Thoracic aorta (tissue), 2 donors: ENCODE measurements at places on chromosomes 7 and 10. TPM values are rescaled to one million over a fixed set of nuclear protein-coding genes. Genes with fewer than 3 reads are reported as not detected.
A peak's percentile ranks its signal among the peaks of the same experiment; 100 is the strongest.

DNA sequence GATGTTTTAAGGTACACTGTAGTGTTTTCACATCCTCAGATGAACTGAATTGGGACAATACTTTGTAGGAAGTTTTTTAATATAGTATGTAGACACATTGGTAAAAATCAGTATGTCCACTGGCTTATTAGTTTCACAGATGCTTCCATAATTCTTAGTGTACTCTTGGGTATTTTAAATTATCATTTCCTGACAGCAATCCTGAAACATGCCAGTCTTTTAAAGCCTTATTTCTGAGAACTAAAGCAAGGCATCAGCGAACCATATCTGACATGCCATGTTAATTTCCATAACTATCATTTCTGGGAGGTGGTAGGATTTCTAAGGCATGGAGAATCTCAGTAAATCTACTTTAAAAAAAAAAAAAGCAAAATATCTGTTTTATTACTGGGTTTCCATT lies 266.4 kb downstream of the ADK start:
- H3K27me3 ChIP-seq, result no peaks in the 10 kb centered on the region
- no peak for DNase-seq
- no peaks in the 10 kb centered on the region for H3K36me3 ChIP-seq

GRCh38 chr7:125390981-125391380 lies 461.4 kb upstream of the POT1 start:
- H3K27ac ChIP-seq, result no peak overlapping the region
- H3K27me3 ChIP-seq, result no peaks in the 10 kb centered on the region
- no peak for DNase-seq
- no peaks in the 10 kb centered on the region for H3K36me3 ChIP-seq
- no peaks in the 10 kb centered on the region for H3K4me1 ChIP-seq
- no peak overlapping the region for H3K4me3 ChIP-seq

DNA sequence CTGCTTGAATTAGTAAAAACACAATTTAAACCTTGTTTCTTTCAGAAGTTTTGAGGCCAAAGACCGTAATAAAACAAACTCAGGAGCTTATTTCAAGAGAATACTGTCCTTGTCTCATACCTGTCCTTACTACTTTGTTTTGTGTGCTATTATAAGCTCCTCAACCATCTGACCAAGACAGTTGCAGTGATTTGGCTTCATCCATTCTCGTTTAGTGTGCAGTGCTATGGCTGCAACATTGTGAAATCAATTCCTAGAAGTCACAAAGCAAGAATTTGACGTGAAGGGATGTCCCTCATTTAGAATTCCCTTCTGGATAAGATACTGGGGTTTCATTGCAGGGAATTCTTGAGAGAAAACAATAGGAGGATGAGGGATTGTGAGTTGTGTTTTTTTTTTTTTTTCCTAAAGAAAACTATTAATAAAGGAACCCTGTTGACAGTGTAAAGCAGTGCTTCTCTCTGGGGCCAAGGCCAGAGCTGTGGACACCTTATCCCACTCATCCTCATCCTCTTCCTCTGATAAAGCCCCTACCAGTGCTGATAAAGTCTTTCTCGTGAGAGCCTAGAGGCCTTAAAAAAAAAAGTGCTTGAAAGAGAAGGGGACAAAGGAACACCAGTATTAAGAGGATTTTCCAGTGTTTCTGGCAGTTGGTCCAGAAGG lies at the start of gene OIT3:
OIT3 (plus strand) TSS at position 604 of the 663 bp plus-strand sequence. CDS start 60 bp downstream, outside the sequence.
- no peak within 1 kb of the TSS for H3K4me3 ChIP-seq
- H3K4me1 ChIP-seq, result no peaks in the 10 kb centered on the region
- H3K27me3 ChIP-seq, result no peaks in the 10 kb centered on the region
- no peak within 1 kb of the TSS for H3K27ac ChIP-seq

TFR2 gene
- 1.9 TPM for total RNA-seq

- no peak overlapping the region for H3K4me3 ChIP-seq
- H3K36me3 ChIP-seq, result no peaks in the 10 kb centered on the region
- H3K4me1 ChIP-seq, result peaks cover 19% of the 10 kb centered on the region
Observed at GRCh38 chr10:58943256-58943890, 233.1 kb upstream of the PHYHIPL start.

DNA sequence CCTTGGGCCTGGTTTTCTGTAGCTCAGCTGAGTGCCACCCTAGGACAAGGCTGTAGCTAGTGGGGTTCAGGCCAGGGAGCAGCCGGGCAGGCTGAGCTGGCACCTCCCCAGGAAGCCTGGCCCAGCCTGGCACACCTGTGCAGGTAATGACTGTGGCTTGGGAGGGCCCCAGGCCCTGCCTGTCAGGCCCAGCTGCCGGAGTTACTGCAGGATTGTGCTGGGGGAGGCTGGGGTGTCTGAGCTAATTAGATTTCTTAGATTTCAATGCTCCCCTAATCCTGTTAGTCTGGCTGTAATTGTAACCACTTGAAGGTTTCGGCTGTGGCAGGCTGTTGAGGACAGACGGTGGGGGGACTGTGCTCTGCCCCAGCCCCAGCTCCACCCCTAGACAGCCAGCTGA lies 6.0 kb downstream of the ZMIZ1 start:
- H3K4me3 ChIP-seq, result no peak overlapping the region
- DNase-seq, result no peak
- no peaks in the 10 kb centered on the region for H3K36me3 ChIP-seq
- no peaks in the 10 kb centered on the region for H3K27me3 ChIP-seq
- no peak overlapping the region for H3K27ac ChIP-seq

OR2A5 gene
- total RNA-seq, result not detected

DNA sequence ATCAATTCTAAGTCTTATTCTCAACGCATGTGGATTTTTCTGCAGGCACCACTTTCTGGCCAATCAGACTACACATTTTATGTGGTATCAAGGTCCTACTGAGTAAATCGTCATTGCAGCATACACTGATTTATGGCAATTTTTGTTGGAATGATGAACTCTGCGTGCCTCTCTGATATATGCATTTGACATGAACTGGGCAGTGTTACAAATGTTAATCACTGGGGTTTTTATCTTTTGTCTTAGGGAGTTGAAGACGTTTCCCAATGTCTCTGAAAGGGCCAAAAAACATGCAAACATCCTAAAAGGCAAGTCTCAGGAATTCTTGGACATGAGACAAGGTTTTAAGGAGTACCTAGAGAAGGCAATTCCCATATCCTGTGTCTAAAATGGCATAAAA lies 809.5 kb upstream of the CELF2 start:
- H3K27me3 ChIP-seq, result no peaks in the 10 kb centered on the region
- no peak for DNase-seq
- H3K36me3 ChIP-seq, result no peaks in the 10 kb centered on the region
- no peaks in the 10 kb centered on the region for H3K4me1 ChIP-seq
- H3K4me3 ChIP-seq, result no peak overlapping the region

GRCh38 chr7:33250421-33250871 lies 121.1 kb downstream of the BBS9 start:
- H3K36me3 ChIP-seq, result no peaks in the 10 kb centered on the region
- H3K4me3 ChIP-seq, result no peak overlapping the region
- H3K4me1 ChIP-seq, result peaks cover 16% of the 10 kb centered on the region
- no peak for DNase-seq

SYNPO2L gene
- not detected for total RNA-seq

PSAP gene
- 1,091 TPM for total RNA-seq

ZP3 gene
- total RNA-seq, result 1.6 TPM

GRCh38 chr10:112532189-112532588 lies 85.2 kb downstream of the VTI1A start:
- DNase-seq, result no peak
- H3K4me1 ChIP-seq, result no peaks in the 10 kb centered on the region
- H3K4me3 ChIP-seq, result peak overlapping the region; percentile 55
- H3K27me3 ChIP-seq, result no peaks in the 10 kb centered on the region
- H3K36me3 ChIP-seq, result no peaks in the 10 kb centered on the region

ADCYAP1R1 gene
- total RNA-seq, result 1.4 TPM

GRCh38 chr10:7159517-7159916 lies 251.3 kb downstream of the SFMBT2 start:
- no peaks in the 10 kb centered on the region for H3K27me3 ChIP-seq
- H3K27ac ChIP-seq, result no peak overlapping the region
- no peak for DNase-seq
- H3K36me3 ChIP-seq, result no peaks in the 10 kb centered on the region
- H3K4me1 ChIP-seq, result peaks cover 24% of the 10 kb centered on the region
- H3K4me3 ChIP-seq, result no peak overlapping the region

AFAP1L2 gene
- 13.3 TPM for total RNA-seq

FXYD4 gene
- total RNA-seq, result not detected

- no peak overlapping the region for H3K27ac ChIP-seq
- no peak overlapping the region for H3K4me3 ChIP-seq
- H3K4me1 ChIP-seq, result no peaks in the 10 kb centered on the region
- H3K27me3 ChIP-seq, result no peaks in the 10 kb centered on the region
- no peaks in the 10 kb centered on the region for H3K36me3 ChIP-seq
- DNase-seq, result no peak
Observed at GRCh38 chr7:11104578-11104977, 130.9 kb downstream of the PHF14 start.

DNA sequence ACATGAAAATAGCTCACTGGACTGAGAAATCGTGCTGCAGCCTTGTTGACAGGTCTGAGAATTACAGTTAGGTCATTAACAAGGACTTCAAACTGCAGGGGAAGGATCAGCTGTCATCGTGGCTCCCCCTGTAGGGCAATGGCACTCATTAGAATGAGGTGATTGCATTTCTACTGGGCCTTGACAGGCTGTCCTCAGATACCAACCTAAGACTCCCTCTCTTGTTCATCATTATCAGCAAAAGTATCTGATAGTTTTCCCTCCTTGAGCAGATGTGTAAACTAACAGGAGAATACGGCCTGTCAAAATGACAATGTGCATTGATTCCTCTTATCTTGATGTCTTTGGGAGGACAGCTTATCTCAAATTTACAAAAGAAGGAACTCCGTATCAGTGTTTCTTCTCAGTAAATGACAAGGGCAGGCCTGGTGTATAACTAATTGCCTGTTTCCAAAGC lies 648.5 kb upstream of the LRRN3 start:
- no peak for DNase-seq
- no peaks in the 10 kb centered on the region for H3K36me3 ChIP-seq
- no peaks in the 10 kb centered on the region for H3K27me3 ChIP-seq

GDF10 gene
- 2.5 TPM for total RNA-seq

LGI1 gene
- total RNA-seq, result not detected

GRCh38 chr10:60629332-60629731 lies 148.9 kb upstream of the CDK1 start:
- H3K4me3 ChIP-seq, result no peak overlapping the region
- H3K36me3 ChIP-seq, result no peaks in the 10 kb centered on the region
- H3K27me3 ChIP-seq, result no peaks in the 10 kb centered on the region
- no peak for DNase-seq
- no peaks in the 10 kb centered on the region for H3K4me1 ChIP-seq
- H3K27ac ChIP-seq, result no peak overlapping the region

DNA sequence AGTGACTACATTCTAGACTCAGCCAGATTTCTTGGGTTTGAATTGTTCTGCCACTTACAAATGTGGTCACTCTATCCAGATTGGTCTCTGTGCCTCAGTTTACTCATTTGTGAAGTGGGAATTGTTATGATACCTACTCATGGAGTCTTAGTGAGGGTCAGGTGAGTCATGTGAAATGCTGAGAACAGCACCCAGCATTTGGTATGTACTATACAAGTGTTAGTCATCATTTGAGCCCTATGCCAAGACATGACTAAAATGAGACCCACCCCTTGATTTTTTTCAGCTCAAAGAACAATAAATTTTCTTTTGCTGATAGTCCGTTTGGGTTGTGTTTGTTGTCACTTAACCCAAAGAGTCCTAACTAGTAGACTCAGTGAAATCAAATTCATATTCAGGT lies 92.8 kb downstream of the CHN2 start:
- no peak overlapping the region for H3K27ac ChIP-seq
- no peak for DNase-seq
- no peaks in the 10 kb centered on the region for H3K27me3 ChIP-seq
- no peaks in the 10 kb centered on the region for H3K4me1 ChIP-seq

DNA sequence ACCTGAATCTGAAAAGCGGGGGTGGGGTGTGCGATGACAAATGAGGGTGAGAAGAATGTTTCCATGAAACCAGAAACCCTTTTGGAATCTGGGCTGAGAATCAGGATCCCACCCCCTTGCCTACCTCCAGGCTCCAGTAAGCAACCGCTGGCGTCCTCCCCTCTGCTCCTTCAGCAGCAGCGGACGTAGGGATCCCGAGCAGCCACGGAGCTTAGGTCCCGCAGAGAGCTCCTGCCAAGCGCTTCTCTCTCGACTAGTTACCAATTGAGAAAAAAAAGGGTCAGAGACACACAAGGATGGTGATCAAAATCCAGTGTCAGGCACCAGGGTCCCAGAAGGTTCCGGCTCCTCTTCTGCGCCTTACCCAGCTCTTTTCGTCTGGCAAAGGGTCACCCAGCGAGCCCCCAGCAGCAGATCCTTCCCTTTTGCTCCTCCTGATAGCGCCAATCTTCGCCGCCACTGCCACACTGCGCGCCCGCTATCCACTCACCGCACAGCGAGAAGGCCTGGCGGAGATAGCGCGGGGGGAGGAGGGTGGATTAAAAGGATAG lies 733.5 kb downstream of the ZWINT start:
- H3K4me3 ChIP-seq, result no peak overlapping the region
- H3K36me3 ChIP-seq, result no peaks in the 10 kb centered on the region
- no peak for DNase-seq
- no peaks in the 10 kb centered on the region for H3K4me1 ChIP-seq

DNA sequence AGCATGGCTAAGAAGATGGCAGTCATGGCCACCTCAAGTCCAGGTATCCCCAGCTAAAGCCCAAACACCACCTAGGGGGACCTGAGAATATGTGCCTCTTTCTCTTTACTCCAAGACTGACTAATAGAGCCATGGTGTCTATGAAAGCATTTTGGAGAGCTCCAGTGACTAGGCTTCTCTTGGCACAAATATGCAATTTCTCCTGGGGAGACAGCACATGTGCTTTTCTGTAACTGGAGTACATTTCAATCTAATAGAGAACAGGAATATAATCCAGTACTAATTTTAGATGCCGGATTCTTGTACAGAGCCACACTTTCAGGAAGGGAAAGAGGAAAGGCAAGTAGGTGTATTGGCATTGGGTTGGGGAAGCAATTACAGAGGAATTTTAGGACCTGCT lies 260.1 kb downstream of the BMPER start:
- no peak overlapping the region for H3K4me3 ChIP-seq
- no peaks in the 10 kb centered on the region for H3K27me3 ChIP-seq
- H3K27ac ChIP-seq, result no peak overlapping the region
- H3K36me3 ChIP-seq, result no peaks in the 10 kb centered on the region

DNA sequence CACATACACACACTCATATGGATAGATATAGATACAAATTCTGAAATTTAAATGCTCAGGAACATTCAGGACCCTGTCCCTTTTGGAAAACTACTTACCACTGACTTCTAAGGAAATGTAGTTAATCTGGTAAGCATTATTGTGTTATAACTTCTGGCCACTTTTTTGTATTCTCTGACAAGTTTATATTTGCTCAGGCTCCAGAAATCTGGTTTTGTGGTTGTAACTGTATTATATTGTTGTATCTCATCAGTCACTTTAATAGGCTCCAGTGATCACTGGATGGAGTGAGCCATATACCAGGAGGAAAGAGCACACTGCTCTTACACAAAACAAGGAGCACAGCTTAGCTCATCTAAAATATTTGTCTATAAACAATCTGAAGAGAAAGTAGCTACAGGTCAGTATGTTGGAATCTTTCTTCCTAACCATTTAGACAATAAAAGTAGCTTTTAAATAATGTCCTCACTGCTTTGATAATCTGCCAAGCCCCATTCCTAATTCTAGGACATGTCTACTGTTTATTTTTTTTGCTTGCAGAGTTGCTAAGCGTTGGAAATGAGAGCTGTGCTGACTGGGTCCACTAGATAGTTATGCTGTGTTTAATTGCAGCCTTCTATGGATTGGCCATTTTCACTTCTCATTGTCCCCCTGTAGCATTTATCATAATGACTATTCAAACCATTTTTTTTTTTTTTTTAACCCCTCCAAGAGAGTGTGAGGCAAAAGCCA lies 43.8 kb downstream of the SMNDC1 start:
- H3K4me3 ChIP-seq, result no peak overlapping the region
- no peaks in the 10 kb centered on the region for H3K36me3 ChIP-seq
- H3K4me1 ChIP-seq, result peaks cover 48% of the 10 kb centered on the region
